ENCODE measurements at places on chromosomes 4 and X. TPM values are rescaled to one million over a fixed set of nuclear protein-coding genes. Genes with fewer than 3 reads are reported as not detected.
A peak's percentile ranks its signal among the peaks of the same experiment; 100 is the strongest.

DNA sequence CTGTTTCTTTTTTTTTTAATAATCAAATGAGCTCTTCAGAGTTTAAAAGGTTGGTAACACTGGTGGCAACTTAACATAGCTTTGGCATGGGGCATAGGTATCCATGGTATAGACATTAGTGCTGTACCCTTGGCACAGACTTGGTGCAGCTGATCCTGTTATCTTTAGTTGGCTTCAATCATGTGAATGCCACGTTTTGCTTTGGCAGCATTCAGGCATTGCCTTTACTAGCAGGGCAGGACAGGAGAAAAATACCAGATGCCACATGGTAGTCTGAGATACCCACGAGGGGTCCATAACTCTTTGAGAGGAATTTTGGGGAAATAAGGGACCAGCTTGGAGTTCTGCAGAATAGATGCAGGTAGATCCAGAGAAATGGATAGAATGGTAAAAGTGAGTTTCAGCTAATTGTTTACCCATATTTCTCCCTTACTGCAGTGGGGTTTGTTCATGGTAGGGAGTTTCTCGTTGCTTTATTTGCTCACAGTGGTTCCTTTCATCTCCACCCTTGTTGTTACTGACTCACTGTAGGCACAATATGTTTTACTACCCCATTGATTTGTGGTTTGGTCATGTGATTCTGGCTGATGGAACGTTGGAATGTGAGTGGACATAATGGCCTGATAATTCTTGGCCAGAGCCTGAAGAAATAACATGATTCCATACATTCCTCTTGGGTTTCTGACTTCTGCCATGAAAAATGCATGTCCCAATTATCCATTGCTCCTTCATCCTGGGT, 342.7 kb downstream of the GLUD2 start:
- no peaks in the 10 kb centered on the region for H3K36me3 ChIP-seq
- H3K27me3 ChIP-seq: peaks cover 6% of the 10 kb centered on the region
- no peak overlapping the region for H3K4me3 ChIP-seq
- no peaks in the 10 kb centered on the region for H3K4me1 ChIP-seq
- H3K27ac ChIP-seq: no peak overlapping the region
- no peak for DNase-seq

- H3K4me1 ChIP-seq: peaks cover 5% of the 10 kb centered on the region
- H3K27me3 ChIP-seq: peaks cover 7% of the 10 kb centered on the region
- no peaks in the 10 kb centered on the region for H3K36me3 ChIP-seq
- DNase-seq: no peak
- no peak overlapping the region for H3K4me3 ChIP-seq
- no peak overlapping the region for H3K27ac ChIP-seq
Measured at GRCh38 chrX:3584415-3584996, 128.9 kb downstream of the PRKX start.

GRCh38 chr4:42627885-42628646, 28.8 kb downstream of the ATP8A1 start:
- H3K4me3 ChIP-seq: peak overlapping the region; percentile 62
- H3K27me3 ChIP-seq: no peaks in the 10 kb centered on the region
- peak overlapping the region; percentile 92 for H3K27ac ChIP-seq
- peak; percentile 69 for DNase-seq
- H3K4me1 ChIP-seq: peaks cover 71% of the 10 kb centered on the region

DNA sequence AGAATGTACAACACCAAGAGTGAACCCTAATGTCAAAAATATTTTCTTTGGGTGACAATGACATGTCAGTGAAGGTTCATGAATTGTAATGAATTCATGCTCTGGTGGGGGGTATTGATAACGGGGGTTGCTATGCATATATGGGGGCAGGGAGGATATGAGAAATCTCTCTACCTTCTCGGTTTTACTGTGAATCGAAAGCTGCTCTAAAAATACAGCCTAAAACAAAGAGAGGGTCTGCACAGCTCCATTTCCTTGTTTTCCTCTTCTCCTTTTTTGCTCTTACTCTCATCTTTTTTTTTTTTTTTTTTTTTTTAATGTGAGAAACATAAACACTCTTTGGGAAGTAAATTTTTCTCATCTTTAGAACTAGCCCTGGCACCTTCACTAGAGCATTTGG, 85.8 kb downstream of the DCTD start:
- peaks cover 25% of the 10 kb centered on the region for H3K27me3 ChIP-seq
- H3K4me3 ChIP-seq: no peak overlapping the region
- H3K4me1 ChIP-seq: no peaks in the 10 kb centered on the region
- H3K27ac ChIP-seq: no peak overlapping the region
- DNase-seq: no peak
- H3K36me3 ChIP-seq: no peaks in the 10 kb centered on the region

The APELA gene
- total RNA-seq: not detected

DNA sequence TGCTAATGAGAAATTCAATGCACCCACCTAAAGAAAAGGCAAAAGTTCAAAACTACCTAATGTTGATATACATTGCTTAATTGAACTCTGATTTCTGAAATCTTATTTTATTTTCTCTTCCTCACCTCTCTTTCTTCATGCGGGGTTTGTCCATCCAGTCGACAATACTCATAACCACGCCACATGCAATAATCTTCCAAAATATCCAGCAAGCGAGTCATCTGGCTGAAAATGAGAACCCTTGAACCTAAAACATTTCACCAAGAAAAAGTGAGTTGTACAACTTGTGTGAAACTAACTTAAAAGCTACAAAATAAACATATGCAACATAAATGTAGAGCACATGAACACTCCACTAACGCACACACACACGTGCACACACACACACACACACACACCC, 26.7 kb downstream of the SMARCA1 start:
- no peaks in the 10 kb centered on the region for H3K36me3 ChIP-seq
- no peak for DNase-seq
- H3K27me3 ChIP-seq: no peaks in the 10 kb centered on the region
- no peak overlapping the region for H3K4me3 ChIP-seq
- H3K4me1 ChIP-seq: no peaks in the 10 kb centered on the region

DNA sequence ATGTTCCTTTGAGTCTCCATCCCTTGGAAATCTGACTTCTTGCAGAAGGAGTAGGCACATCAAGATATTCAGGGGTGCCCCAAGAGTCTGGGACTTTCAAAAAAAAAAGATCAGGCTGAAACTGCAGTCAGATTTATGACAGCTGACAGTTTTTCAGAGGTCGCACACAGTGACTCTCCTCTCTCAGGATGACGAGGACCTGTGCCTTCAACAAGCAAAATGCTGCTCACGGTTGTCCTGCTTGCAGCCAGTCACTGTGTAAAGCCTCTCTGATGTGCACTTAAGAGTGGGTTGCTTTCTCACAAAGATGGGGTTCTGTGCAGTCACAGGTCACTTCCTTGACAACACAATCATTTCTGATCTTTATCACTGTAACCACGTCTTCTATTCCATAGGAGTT, 178.2 kb downstream of the PTTG2 start:
- peaks cover 17% of the 10 kb centered on the region for H3K36me3 ChIP-seq
- no peak overlapping the region for H3K4me3 ChIP-seq
- H3K27ac ChIP-seq: peak overlapping the region; percentile 55
- DNase-seq: no peak

All from activated T-cell treated with anti-CD3 and anti-CD28 coated beads, Interleukin-2, amount 50 U/mL, for 72 hours (primary cell).